Activated CD4-positive, alpha-beta T cell treated with anti-CD3 and anti-CD28 coated beads, Interleukin-2, amount 10 ng/mL, durations not matched to agents 24 days and 14 days (primary cell): ENCODE measurements at places on chromosomes 1 and 21.

DNA sequence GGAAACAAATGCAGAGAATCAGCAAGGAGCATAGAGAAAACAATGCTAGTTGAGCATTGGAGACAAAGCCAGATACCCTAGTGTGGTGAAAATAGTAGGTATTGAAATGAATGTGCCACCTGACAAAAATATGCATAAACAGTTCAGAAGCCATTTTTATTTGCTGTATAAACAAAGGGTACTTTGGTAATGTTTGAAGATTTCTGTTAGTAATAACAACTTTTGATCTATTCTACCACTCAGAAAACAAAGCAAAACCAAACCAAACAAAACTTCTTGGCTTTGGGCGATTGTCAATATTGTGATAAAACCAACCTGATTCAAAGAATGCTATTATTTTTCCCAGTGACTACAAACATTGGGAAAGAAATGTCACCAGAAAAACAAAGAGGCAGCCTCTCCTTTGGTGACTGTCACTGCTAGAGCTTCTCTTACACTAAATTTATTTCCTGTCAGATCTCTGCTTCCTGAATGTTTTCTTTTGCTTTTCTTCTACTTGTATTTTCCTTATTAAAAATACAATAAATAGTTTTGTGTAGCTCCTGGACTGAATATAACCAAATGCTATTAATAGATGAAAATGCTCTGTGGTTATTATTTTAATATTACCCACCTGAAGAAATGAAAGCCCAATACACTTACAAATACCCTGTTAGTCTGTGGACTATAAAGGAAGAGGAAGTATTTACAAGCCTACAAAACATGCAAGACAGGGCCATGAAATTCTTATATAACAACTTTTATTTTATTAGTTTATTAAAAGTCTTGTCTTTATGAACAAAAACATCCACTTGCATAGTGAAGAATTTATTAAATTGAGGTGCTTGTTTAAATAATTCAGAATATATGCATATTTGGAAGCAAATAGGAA, 5.7 kb downstream of the ATP6V1G3 start:
- H3K27ac ChIP-seq: peak overlapping the region; percentile 43
- no peaks in the 10 kb centered on the region for H3K27me3 ChIP-seq
- H3K36me3 ChIP-seq: no peaks in the 10 kb centered on the region
- peak overlapping the region; percentile 52 for H3K4me3 ChIP-seq

DNA sequence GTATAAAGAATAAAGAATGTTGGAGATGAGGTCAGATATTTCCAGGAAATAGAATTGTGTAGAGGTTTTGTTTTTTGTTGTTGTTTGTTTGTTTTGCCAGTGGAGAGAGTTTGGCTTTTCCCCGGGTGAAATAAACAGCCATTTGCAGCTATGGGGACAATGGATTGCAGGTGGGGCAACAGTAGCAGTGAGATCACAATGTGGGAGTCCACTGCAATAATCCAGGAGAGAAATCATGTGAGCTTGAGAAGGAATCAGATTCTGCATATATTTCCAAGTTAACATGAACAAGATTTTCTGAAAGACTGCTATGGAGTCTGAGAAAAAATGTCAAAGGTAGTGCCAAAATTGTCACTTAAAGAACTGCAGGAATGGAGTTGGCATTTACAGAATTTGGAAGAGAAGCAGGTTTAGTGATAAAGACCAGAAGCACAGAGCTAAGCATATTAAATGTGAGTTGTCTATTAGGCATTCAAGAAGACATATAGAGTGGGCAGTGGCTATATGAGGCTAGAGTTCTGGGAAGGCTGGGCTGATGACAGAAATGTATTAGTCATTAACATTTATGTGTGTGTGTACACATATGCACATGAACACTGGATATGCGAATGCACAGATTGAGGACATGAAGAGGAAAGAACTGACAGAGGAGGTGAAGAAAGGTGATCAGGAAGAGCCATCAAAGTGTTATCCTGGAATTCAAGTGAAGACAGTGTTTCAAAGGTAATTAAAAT, 729.6 kb upstream of the PTBP2 start:
- H3K27me3 ChIP-seq: no peaks in the 10 kb centered on the region
- no peak for DNase-seq
- no peak overlapping the region for H3K27ac ChIP-seq
- H3K36me3 ChIP-seq: no peaks in the 10 kb centered on the region
- no peak overlapping the region for H3K4me3 ChIP-seq
- no peaks in the 10 kb centered on the region for H3K4me1 ChIP-seq

- no peak overlapping the region for H3K4me3 ChIP-seq
- H3K4me1 ChIP-seq: no peaks in the 10 kb centered on the region
- no peaks in the 10 kb centered on the region for H3K36me3 ChIP-seq
- H3K27me3 ChIP-seq: peaks cover 1% of the 10 kb centered on the region
- DNase-seq: no peak
Observed at GRCh38 chr1:240188139-240188538, 96.5 kb downstream of the FMN2 start.

DNA sequence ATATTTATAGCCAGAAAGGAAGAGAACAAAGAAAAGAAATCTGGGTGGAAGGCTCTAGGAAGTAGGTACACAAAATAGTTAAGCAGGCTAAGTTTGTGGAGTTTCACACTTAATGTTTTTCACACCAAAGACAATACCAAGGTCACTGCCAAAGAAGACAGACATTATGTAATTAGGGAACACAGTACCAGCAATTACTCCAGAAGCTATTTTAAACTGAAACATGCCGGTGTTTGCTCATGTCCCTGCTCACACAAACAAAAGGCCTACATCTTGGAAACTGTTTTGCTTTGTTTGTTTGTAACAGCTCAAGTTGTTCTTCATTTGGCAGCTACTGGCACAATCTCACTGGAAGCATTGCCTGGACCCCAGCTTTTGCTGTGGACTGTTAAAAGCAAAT, 88.5 kb upstream of the DAB1 start:
- no peaks in the 10 kb centered on the region for H3K27me3 ChIP-seq
- DNase-seq: no peak
- no peaks in the 10 kb centered on the region for H3K4me1 ChIP-seq
- no peaks in the 10 kb centered on the region for H3K36me3 ChIP-seq
- H3K4me3 ChIP-seq: no peak overlapping the region
- no peak overlapping the region for H3K27ac ChIP-seq

- no peak overlapping the region for H3K4me3 ChIP-seq
- no peak overlapping the region for H3K27ac ChIP-seq
- peaks cover 16% of the 10 kb centered on the region for H3K4me1 ChIP-seq
- H3K27me3 ChIP-seq: peaks cover 18% of the 10 kb centered on the region
- no peaks in the 10 kb centered on the region for H3K36me3 ChIP-seq
- DNase-seq: no peak
Observed at GRCh38 chr1:117698398-117699160, 92.7 kb downstream of the TENT5C start.

DNA sequence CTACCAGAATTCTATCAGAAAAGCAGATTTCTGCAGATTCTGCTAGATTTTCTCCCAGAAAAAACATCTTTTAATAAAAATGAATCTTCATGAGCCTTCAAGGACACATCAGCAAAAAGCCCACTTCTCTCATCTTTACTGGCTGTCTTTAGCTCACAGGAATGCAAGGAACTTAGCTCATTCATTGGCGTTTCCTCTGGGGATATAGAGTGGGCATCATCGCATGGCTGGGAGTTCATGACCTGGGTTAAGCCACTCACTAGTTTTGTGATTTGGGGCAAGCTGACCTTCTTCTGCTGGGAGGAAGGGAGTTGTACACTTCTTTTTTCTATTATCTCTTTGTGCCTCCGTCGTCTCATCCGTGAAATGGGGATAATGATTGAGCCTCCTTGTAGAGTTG, 149.7 kb downstream of the KAZN start:
- H3K27me3 ChIP-seq: peaks cover 2% of the 10 kb centered on the region
- no peaks in the 10 kb centered on the region for H3K36me3 ChIP-seq
- no peak overlapping the region for H3K4me3 ChIP-seq
- no peak for DNase-seq
- no peak overlapping the region for H3K27ac ChIP-seq
